Stomach (tissue), 19 donors: ENCODE measurements at places on chromosomes 6 and 20. TPM values are rescaled to one million over a fixed set of nuclear protein-coding genes. Genes with fewer than 3 reads are reported as not detected.
A peak's percentile ranks its signal among the peaks of the same experiment; 100 is the strongest.

GRCh38 chr6:72525821-72526510 is 95.9 kb upstream of the KCNQ5 start:
- no peak overlapping the region for H3K27ac ChIP-seq
- no peak for DNase-seq
- no peaks in the 10 kb centered on the region for H3K4me1 ChIP-seq
- no peaks in the 10 kb centered on the region for H3K27me3 ChIP-seq
- no peaks in the 10 kb centered on the region for H3K36me3 ChIP-seq
- no peak overlapping the region for H3K4me3 ChIP-seq

Gene CDH26
- total RNA-seq: 0.45 TPM

DNA sequence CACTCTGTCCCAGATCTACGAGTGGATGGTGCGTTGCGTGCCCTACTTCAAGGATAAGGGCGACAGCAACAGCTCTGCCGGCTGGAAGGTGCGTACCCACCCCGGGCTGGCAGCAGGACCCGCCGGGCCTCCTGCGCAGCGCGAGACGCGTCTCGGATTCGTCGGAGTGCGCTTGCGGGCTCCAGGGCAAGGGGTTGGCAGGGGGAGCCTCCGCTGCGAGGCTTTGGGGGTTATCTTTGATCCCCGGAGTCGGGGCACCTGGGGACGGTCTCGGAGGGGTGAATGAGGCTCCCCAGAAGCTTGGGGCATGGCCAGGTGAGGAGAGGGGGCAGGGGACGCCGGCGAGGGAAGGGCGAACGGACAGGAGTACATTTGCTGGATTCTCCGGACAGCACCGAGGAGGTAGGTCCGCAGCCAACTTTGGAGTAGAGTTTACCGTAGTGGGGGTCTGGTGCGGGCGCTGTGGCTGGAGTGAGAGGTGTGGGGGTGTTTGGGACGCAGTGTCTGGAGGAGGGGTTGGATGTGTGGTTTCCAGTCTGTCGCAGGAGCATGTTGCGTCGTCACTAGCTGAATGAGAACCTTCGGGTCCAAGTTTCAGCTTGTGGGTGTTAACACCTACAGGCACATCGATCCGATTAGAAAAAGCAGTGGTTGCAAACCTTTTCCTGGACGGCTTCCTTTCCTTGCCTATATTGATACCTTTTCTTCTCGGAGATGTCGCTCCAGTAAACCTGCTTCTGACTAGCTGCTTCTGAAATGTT is 1.2 kb downstream of the FOXO3 start:
- peak overlapping the region; percentile 99 for H3K27ac ChIP-seq
- H3K4me3 ChIP-seq: peak overlapping the region; percentile 92
- H3K27me3 ChIP-seq: no peaks in the 10 kb centered on the region
- H3K4me1 ChIP-seq: peaks cover 50% of the 10 kb centered on the region
- peaks cover 11% of the 10 kb centered on the region for H3K36me3 ChIP-seq
- DNase-seq: peak; percentile 66

- no peak overlapping the region for H3K4me3 ChIP-seq
- no peaks in the 10 kb centered on the region for H3K36me3 ChIP-seq
- no peaks in the 10 kb centered on the region for H3K27me3 ChIP-seq
Observed at GRCh38 chr6:53326372-53327016, 22.3 kb downstream of the ELOVL5 start.

Gene BTNL2
- not detected for total RNA-seq

DNA sequence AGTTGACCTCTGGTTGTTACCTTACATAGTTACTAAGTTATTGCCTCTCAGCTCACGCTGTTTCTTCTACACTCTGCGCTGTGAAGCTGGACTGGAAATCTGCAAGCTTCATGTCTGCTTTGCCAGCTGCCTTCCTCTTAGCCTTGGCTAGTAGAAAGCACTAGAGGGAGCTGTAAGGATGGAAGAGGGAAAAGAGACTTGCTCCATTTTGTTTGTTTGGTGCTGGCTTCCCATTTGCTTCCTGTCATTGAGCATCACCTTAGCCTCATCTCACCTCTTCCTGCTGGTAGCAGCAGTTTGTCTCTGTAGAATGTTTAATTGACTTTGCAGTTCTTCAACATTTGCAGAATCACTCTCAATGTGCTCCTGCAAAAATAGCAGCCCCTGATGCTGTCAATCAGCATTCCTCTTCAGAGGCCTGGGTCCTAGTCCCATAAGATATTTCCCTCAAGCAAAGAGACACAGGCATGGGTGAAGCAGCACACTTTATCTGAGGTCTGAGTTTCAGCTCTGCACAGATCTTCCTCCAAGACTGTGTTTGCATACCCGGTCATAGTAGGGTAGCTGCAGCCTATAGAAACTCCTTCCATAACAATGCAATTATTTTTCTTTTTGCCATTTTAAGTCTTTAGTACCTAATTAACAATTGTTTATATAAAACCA is 302.2 kb upstream of the EPHA7 start:
- DNase-seq: no peak
- no peak overlapping the region for H3K27ac ChIP-seq
- H3K36me3 ChIP-seq: no peaks in the 10 kb centered on the region

Gene PNLDC1
- total RNA-seq: not detected

GRCh38 chr20:58603721-58604120 is 47.4 kb upstream of the STX16 start:
- no peaks in the 10 kb centered on the region for H3K36me3 ChIP-seq
- H3K4me1 ChIP-seq: peaks cover 17% of the 10 kb centered on the region
- DNase-seq: peak; percentile 63
- H3K27me3 ChIP-seq: no peaks in the 10 kb centered on the region
- H3K4me3 ChIP-seq: no peak overlapping the region
- H3K27ac ChIP-seq: no peak overlapping the region

DNA sequence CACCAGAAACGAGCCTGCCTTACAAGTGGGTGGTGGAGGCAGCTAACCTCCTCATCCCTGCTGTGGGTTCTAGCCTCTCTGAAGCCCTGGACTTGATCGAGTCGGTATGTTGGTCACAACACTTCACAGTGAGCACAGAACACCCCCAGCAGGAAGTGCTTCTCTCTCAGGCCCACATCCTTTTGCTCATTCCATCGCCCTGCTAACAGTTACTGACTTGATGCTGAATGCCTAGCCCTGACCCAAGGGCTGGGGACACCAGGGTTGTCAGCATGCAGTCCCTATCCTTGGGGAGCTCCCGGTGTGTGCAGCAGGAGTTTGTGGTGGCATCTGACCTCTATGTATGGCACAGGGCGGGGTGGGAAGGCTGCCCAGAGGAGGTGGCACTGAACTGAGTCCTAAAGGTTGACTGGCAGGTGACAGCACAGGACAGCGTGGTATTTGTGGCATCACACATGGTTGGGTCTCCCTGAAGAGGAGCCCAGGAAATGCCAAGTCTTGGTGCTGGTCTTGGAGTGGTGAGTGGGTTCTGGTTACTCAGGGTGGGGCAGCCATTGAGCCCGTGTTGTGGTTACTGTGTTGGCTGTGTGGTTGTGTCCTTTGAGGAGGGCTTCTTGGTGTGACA is 26.7 kb downstream of the GTSF1L start:
- H3K27me3 ChIP-seq: no peaks in the 10 kb centered on the region
- peaks cover 9% of the 10 kb centered on the region for H3K36me3 ChIP-seq
- H3K4me3 ChIP-seq: no peak overlapping the region
- no peak for DNase-seq
- H3K27ac ChIP-seq: no peak overlapping the region
- H3K4me1 ChIP-seq: no peaks in the 10 kb centered on the region

DNA sequence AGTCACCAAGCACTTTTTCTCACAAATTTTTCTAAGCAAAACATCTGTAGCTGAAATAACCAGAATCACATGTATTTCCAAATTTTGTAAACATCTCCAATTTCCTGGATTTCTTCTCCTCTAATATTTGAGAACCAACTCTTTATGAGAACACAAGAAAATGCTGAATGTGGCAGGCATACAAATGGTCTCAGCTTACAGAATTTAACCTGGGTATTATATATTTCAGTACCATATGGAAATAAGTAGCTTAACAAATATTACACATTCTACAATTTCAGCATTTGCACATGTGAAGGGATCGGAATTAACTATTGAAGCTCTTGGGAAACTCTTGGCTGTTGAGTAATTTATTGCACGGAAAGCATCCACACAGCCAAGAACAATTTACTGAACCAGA is 92.5 kb downstream of the TBXT start:
- no peaks in the 10 kb centered on the region for H3K4me1 ChIP-seq
- no peak overlapping the region for H3K27ac ChIP-seq
- no peak overlapping the region for H3K4me3 ChIP-seq
- no peaks in the 10 kb centered on the region for H3K36me3 ChIP-seq
- DNase-seq: no peak
- peaks cover 10% of the 10 kb centered on the region for H3K27me3 ChIP-seq

Gene SPATS1
- not detected for total RNA-seq

DNA sequence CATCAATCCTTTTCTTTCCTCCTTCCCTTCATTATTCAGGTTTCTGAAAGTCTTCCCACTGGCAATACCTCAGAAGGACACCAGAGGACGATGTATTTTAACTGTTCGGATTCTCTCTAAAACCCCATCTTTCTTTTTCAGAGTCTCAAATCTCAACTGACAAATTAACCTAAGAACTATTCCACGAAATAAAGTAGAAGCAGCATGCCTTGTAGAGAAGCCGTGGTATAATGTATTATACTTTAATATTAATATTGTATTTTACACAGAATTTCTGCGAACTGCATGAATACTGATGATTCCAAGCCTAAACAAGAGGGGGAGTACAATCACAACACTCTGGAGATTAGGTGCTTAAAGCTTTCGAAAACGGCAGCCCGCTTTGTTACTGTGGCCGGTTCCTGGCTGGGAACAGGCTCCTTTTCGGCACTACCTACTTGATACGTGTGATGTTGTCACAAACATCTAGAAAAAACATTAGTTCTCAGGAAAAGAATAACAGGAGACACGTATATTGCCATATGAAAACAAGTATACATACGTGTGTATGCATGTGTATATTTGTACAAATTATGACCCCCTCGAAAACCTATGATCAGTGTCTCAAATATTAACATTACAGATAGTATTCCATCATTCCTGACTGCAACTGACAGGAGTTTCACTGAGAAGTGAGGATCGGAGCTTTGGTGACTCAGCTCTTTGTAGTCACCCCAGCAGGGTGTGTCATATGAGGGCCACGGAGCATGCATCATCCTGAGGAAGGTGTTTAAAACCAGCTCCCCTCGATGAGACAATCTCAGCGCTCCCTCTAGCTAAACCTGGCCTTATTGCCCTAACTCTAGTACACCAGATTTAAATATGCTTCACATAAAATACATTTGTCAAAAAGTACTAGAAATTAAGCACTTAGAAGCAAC is 319.7 kb upstream of the TCF21 start:
- H3K27ac ChIP-seq: peak overlapping the region; percentile 64
- no peaks in the 10 kb centered on the region for H3K36me3 ChIP-seq
- H3K27me3 ChIP-seq: peaks cover 7% of the 10 kb centered on the region
- no peak for DNase-seq
- peak overlapping the region; percentile 37 for H3K4me3 ChIP-seq

GRCh38 chr20:41047975-41048305 is 19.3 kb downstream of the TOP1 start:
- no peaks in the 10 kb centered on the region for H3K27me3 ChIP-seq
- no peak for DNase-seq
- H3K4me3 ChIP-seq: no peak overlapping the region

Gene SLC17A3
- not detected for total RNA-seq

Gene WFDC12
- total RNA-seq: not detected

DNA sequence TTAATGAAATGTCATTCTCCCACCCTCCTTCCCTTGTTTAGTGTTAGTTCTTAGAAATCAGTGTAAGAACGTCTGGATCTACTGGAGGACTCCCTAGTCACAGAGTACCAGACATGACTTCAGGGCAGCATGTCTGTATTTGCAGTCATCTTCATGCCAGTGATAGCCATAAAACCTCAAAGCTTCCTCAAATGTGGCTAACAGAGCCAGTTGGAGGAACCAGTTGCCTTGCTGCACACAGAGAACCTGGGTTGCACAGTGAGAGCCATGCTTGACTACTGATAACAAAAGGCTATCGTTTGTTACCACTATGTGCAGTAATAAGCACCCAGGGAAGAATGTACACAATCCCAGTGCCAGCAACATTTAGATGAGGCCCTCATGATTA is 20.1 kb downstream of the NT5E start:
- H3K36me3 ChIP-seq: no peaks in the 10 kb centered on the region
- peaks cover 6% of the 10 kb centered on the region for H3K4me1 ChIP-seq
- DNase-seq: no peak
- no peak overlapping the region for H3K27ac ChIP-seq
- H3K4me3 ChIP-seq: no peak overlapping the region

DNA sequence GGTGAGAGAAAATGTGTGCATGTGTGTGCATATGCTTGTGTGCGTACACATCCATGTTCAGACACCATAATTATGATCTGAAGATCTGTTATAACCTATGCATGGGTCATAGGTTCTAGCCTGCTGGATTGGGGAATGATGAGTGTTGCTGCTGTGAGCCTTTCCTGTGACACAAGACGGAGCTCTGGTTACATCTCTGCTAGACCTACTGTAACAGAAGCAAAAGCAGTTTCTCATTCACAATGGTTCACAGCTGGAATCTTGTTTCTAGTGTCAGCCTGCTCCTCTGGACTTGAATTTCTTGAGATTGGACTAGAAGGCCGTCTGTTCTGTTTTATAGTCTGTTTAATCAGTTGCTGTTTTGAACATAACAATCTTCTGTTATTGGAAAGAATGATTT is 40.1 kb downstream of the DEFB114 start:
- no peak for DNase-seq
- no peaks in the 10 kb centered on the region for H3K4me1 ChIP-seq
- H3K27me3 ChIP-seq: no peaks in the 10 kb centered on the region
- H3K27ac ChIP-seq: no peak overlapping the region
- H3K36me3 ChIP-seq: no peaks in the 10 kb centered on the region
- no peak overlapping the region for H3K4me3 ChIP-seq

GRCh38 chr6:54516321-54516720 is 208.1 kb downstream of the TINAG start:
- no peak overlapping the region for H3K4me3 ChIP-seq
- no peak overlapping the region for H3K27ac ChIP-seq
- no peaks in the 10 kb centered on the region for H3K27me3 ChIP-seq
- H3K36me3 ChIP-seq: no peaks in the 10 kb centered on the region
- DNase-seq: no peak

- no peak overlapping the region for H3K27ac ChIP-seq
- peaks cover 94% of the 10 kb centered on the region for H3K36me3 ChIP-seq
- no peaks in the 10 kb centered on the region for H3K27me3 ChIP-seq
- no peak for DNase-seq
- peaks cover 6% of the 10 kb centered on the region for H3K4me1 ChIP-seq
Observed at GRCh38 chr6:125887372-125887771, 69.2 kb upstream of the HINT3 start.

Gene SYCP2
- 8.5 TPM for total RNA-seq

DNA sequence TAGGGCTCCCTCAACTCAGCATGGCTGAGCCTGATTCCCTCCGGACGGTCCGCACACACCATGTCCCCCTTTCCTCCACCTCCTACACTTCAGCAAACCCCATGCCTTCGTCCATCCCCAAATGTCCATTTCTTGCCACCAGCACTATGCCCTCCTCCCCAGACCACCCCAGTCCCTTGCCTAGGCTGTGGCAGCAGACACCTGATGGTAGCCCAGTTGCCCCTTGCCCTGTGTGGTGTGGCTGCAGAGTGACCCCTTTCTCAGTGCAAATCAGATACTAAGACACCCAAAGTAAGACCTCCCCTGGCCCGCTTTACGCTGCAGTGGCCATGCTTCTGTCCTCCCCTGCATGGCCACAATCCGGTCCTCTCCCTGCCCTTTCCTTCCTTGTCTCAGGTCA is 34.1 kb upstream of the CD93 start:
- H3K4me3 ChIP-seq: no peak overlapping the region
- H3K4me1 ChIP-seq: peaks cover 20% of the 10 kb centered on the region
- no peak for DNase-seq
- no peaks in the 10 kb centered on the region for H3K36me3 ChIP-seq
